Upper lobe of right lung (tissue), 1 donor: ENCODE measurements at places on chromosomes 7 and 10.

DNA sequence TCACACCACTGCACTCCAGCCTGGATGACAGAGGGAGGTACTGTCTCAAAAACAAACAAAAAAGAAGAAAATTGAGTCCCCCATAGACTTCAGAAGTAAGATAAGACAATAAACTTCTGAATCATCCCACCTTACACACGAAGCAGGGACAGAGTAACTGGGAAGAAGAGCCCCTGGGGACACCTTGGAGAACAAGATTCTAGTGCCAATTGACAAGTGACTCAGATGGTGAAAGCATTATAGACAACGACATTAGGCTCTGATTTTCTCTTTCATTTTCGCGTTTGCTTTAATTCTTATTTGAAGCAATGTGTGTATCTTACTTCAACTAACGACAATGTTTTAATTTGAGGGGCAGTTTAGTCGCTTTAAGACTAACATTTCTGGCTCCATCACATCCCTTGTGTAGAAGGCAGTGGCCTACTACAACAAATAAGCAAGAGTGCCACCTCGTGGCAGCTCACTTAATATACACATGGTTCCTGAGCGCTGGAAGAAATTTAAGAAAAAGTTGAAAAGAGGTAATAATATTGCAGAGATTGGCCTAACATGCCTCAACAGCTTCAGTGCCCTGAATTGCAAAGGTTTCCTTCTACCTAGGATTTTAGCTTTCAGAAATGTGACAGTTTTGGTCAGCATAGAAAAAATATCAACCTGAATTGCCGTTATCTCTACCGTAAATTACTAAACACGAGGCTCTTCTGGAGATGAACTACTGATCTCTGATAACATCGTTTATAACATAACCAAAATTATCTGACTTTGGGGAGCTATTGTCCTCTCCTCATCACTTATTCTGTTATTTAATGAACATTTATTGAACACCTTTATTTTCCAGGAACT is 36.7 kb downstream of the ASNS start:
- no peak for DNase-seq

DNA sequence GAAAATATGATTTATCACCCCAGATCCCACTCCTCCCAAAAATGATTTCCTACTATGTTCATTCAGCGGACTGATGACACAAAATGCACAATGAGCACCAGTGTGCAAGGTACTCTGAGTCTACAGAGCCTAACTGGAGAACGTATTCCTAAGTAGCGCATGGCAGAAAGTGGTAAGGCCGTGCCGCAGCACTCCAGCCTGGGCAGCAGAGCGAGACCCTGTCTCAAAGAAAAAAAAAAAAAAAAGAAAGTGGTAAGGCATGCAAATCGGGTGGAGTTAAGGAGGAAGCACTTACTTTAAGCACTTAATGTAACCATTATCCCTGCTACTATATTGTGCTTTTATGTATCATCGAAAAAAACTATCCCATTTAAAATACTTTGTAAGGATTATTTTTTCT is 25.5 kb downstream of the CYP51A1 start:
- no peak for DNase-seq

DNA sequence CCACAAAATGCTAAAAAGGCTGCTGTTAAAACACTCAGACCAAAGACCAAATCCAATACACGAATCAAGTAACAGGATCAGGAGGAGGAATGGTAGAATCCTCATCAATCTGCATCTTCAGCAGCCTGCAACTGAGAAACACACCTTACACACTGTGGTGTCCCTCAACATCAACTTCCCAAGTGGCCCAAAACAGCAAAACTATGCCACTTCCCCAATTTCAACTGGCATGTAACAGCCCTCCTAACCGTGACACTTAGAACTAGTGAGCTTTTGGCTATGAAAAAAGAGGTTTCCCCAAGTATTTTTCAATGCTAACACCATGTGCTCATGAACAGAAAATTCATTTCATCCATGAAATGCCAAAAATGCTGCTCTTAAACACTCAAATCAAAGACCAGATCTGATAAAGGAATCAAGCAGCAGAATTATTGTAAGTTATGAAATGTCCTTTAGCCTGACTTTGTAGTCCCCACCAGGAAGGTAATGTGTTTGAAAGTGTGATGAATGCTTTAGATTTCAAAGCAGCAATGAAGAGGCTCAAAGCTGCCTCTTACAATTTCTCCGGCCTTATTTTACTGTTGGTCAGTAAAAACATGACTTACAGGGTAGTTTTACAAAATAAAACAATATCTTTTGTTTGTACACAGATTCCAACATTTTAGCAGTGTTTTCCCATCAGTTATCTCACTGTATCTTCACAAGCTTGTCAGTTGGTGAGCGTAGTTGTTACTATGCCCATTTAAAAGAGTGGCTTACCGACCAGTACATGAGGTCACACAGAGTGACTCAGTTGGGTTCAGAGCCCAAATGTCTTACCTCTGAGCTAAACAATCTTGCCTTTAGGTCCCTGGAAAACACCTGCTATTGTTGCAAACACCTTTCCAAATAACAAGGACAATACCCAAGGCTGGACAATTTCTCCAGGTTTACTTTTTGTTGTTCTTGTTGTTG is 65.7 kb upstream of the ASAH2 start:
- no peak for DNase-seq

- DNase-seq: no peak
These were observed 36.6 kb downstream of the FZD9 start for GRCh38 chr7:73470208-73470607.

DNA sequence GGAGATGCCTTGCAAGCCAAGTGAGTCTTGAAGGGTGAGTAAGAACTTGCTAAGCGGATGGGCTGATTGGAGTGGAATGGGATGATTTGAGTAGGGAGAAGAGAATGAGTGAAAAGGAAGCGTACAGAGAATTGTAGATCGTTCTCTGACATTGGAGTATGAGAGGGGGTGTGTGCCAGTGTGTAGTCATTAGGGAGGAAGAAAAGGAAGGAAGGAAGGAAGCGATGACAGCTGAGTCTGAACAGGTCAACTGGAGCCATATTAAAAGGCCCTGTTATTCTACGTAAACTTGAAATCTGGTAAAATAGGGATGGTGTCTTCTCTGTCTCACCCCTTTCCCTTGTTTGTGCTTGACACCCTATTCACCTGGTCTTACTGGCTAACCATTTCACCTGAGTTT is 55.1 kb downstream of the SLK start:
- DNase-seq: no peak

GRCh38 chr7:126436213-126436868 is 816.4 kb downstream of the GRM8 start:
- DNase-seq: no peak

- DNase-seq: no peak
These were observed 22.0 kb upstream of the OPALIN start for GRCh38 chr10:96380821-96381220.

DNA sequence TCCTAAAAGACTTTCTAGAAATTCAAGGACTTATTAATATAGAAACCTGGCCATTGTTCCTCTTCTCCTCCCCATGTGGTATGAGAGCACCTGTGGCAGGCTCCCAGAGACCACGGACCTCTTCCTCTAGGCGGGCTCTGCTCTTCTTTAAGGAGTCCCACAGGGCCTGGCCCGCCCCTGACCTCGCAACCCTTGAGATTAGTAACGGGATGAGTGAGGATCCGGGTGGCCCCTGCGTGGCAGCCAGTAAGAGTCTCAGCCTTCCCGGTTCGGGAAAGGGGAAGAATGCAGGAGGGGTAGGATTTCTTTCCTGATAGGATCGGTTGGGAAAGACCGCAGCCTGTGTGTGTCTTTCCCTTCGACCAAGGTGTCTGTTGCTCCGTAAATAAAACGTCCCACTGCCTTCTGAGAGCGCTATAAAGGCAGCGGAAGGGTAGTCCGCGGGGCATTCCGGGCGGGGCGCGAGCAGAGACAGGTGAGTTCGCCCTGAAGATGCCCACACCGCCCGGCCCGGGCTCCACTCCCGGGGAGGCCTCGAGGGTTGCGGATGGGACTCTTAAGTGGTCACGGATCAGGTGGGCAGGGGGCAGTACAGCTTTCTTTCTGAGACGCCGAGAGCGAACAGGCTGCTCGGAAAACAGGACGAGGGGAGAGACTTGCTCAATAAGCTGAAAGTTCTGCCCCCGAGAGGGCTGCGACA is at the start of gene SLC26A4:
TSS of gene SLC26A4 (plus strand) at position 448 of the 700 bp plus-strand sequence. CDS start 814 bp downstream, outside the sequence.
- no peak for DNase-seq

- DNase-seq: no peak
These were observed 22.4 kb upstream of the IFIT2 start for GRCh38 chr10:89279421-89279869.

GRCh38 chr7:135320268-135320667 is 86.6 kb downstream of the STRA8 start:
- peak; percentile 81 for DNase-seq

DNA sequence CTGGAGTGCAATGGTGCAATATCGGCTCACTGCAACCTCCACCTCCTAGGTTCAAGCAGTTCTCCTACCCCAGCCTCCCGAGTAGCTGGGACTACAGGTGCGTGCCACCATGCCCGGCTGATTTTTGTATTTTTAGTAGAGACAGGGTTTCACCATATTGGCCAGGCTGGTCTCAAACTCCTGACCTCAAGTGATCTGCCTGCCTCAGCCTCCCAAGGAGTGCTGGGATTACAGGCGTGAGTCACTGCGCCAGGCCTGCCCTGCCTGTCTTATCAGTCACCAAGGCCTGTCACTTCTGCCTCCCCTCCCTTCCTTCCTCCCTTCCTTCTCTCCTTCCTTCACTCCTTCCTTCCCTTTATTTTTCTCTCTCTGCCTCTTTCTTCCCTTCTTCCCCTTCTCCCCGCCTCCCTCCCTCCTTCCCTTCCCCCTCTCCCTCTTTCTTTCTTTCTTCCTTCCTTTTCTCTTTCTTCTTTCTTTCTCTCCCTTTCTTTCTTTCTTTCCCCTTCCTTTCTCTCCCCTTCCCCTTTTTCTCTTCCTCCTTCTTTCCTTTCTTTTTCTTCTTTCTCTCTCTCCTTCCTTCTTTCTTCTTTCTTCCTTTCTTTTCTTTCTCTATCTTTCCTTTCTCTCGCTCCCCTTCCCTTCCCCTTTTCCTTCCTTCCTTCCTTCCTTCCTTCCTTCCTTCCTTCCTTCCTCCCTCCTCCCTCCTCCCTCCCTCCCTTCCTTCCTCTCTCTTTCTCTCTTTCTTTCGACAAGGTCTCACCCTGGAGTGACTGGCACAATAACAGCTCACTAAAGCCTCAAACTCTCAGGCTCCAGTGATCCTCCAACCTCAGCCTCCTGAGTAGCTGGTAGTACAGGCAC is 3.1 kb upstream of the ST7 start:
- no peak for DNase-seq

GRCh38 chr7:3063016-3063753 is 19.5 kb upstream of the CARD11 start:
- no peak for DNase-seq

DNA sequence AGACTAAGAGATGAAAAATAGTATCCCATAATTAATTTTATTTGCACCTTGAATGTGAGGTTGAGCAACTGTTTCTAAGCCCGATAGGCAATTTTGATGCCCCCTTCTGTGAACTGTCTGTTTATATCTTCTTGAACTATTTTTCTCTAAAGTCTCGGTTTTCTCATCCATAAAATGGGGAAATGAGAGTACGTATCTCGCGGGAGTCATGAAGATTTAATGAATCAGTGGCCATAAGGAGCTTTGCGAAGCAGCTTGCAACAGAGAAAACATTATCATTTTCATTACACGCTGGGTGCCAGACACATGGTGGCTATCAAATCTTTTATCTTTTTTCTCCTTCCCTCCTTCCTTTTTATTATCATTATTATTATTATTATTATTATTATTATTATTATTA is 108.1 kb upstream of the CARD11 start:
- DNase-seq: no peak

DNA sequence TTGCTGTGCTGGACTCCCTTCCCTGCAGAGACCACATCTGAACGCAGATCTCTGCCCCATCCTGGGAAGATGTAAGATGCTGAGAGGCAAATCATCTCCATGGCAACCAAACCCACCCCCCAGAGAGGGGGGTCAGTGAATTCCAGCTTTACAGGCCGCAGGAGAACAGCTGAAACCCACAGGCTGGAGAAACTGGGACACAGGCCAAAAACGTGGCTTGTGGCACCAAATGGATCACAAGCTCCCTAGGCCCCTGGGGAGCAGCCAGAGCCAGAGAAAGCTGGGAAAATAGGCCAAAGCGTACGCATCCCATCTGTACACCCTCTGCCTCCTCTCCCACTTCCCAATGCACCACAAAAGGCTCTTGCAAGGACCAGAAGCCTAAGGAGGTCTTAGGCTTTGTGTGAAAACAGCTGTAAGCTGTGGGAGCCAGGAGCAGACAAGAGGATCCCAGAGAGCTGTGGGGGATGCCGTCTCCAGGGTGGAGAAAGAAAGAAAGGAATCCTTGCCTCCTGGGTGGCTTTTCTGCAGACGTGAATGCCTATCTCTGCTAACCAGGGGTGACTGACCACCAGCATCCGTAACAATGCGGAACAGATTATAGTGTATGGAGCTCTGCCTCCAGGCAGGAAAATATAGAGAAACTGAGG is 59.5 kb downstream of the TMEM130 start:
- DNase-seq: no peak

DNA sequence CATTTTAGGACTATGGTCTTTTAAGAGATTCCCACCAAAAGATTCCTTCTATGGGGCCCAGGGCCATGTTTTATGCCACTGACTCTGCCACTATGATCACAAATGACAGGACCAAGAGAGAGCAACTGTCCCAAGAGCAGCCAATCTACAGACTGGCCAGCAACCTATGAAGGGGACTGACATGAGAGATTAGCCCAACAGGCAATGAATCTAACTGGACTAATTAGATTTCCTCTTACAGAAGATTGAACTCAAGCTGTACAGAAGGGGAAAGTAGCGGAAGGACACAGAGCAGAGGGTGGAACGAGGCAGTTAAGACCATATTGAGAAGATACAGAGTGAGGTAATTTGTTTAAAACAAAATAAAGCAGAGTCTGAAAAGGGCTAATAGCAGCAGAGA is 25.8 kb downstream of the ZNF800 start:
- no peak for DNase-seq

DNA sequence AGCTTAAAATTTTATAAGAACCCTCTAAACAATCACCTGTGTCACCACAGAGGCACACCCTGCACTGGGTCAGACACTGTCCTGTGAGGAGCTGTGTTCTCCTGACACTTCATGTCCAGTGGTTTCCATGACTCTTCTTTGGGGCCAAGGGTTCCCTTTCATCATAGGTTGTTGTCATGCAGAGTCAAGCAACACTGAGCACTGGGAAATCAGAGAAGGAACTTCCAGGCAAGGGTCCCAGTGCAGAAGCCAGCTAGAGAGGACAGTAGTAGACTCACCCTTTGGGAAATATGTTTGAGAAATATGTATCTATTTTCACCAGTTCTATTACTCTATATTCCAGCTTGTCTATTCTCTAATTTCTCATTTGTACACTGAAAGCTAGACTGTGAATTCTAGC is 56.4 kb upstream of the PRSS58 start:
- no peak for DNase-seq

DNA sequence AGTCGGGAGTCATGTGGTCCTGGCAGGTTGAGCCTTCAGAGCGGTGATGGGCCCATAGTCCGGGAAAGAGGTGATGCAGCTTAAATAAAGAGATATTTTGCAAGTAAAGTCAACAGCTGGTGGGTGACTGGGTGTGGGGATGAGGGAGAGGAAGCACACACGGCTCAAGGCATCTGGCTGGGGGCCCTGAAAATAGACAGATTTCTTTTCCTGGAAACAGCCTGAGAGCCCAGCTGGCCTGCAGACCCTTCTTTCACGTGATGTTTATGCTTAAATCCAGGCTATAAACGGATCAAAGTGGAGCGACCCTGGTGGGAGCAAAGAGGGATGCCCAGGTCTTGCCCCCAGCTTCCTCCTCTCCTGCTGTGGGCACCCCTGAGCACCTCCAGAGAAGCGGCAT is 149.1 kb downstream of the TEX36 start:
- no peak for DNase-seq
